CD4-positive, alpha-beta T cell treated with Interleukin-17A for 1 hour (primary cell): ENCODE measurements at places on chromosomes 6 and 20.

GRCh38 chr6:45920819-45921511 lies 94.7 kb downstream of the CLIC5 start:
- no peak for DNase-seq

GRCh38 chr6:18585032-18585573 lies 198.0 kb downstream of the RNF144B start:
- no peak for DNase-seq

GRCh38 chr6:162485464-162485863 lies 242.1 kb downstream of the PRKN start:
- no peak for DNase-seq

DNA sequence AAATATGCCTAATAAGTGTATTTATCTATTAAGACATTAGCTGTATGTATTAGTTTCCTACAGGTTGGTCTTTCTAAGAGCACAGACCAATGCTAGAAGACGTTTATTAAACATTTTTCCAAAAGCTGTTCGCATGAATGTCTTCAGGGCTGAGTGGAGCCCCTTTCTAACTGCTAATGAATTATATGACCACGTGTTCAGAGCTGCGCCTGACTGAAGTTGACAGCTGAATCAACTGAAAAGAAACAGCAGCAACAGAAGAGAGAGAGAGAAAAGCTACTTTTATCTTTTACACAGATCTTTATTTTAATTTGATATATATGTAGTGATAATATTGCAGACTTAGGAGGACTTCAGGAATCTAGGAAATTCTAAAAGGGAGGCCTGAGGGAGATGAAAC lies 75.2 kb upstream of the ARID1B start:
- no peak for DNase-seq

DNA sequence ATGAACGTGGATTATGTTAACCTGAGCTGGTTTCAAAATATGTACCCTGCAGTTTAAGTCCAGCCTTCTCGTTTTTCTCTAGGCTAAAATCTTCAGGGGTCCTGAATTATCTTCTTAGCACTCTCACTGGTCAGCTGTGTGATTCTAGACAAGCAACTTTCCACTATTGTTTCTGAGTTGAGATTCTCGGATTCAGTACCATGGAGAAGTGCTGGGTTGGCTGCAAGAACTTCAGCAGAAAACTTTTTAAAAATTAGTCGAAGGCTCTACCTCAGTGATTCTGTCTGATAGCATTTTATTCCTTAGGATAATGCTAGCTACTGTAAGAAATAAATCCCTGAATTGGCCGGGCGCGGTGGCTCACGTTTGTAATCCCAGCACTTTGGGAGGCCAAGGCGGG lies 173.7 kb downstream of the GRM1 start:
- no peak for DNase-seq

- DNase-seq, result no peak
Measured at GRCh38 chr6:53101006-53101405, 35.8 kb downstream of the FBXO9 start.
